Mesenteric fat pad (tissue), 1 donor: ENCODE measurements at places on chromosomes 12 and 14.
A peak's percentile ranks its signal among the peaks of the same experiment; 100 is the strongest.

GRCh38 chr12:30515351-30515750, 180.3 kb downstream of the IPO8 start:
- no peak for DNase-seq

- DNase-seq, result no peak
These were observed 338.1 kb upstream of the TMEM132C start for GRCh38 chr12:127928615-127929571.

DNA sequence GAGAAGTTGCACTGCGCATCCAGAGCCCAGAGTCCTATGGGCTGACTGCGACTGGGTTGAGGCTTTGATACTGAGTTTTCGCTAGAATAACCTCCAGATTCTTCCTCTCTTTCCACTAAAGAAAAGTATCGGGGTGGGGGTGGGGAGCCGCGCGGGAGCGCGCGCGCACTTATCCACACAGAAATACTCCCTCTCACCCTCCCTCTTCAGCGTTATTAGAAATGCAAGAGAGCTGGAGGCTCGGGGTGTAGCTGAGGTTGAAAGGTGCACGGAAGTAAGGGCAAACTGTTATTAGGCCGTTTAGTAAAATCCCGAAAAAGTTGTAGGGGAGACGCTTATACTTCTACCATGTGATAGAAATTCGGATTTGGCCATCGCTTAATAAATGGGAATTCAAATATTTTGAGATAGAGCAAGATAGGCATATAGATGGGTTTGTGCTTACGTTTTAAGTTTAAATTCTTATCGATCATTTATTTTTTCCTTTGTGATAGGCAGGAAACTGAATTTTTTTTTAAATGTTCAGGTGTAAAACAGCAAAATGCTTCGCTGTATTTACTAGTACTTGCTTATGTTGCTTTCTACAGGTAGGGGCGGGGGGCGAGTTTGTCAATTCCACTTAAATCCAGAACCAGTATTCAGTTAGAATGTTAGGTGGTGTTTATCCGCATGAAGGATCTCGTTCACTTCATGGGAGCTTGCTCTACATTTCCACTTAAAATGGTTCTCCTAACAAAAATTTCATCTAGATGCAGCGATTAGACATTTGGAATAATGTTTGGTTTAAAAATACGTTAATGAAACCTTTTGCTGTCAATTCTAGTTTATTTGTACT, 1.1 kb downstream of the ARHGAP5 start:
- DNase-seq, result no peak

DNA sequence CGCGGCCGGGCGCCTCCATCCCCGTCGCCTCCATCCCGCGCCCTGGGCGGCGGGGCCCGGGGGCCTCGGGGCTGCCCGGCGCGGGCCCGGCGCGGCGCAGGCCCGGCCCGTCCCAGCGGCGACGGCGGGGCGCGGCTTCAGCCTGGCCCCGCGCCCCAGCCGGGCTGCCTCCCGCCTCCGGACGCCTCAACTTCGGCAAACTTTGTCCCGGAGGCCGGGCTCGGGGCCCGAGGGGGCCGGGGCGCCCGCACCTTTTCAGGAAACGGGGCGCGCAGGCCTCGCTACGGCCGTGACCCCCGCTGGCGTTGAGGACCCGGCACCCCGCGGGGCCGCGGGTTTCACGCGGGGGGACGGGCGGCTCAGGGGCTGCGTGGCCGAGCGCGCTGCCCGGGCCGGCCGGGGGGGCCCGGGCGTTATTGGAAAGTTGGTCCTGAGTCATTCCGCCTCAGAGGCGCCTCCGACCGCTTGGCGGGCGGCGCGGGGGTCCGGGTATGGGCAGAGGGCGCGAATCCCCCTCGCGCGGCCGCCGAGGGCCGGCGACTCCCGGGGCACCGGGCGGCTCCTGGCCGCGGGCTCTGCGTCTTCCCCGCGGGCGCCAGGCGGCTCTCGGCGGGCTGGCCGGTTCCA, 575 bp downstream of the TRAF3 start:
- DNase-seq, result no peak

- DNase-seq, result no peak
These were observed 1.8 kb downstream of the PLBD2 start for GRCh38 chr12:113359939-113360748.

DNA sequence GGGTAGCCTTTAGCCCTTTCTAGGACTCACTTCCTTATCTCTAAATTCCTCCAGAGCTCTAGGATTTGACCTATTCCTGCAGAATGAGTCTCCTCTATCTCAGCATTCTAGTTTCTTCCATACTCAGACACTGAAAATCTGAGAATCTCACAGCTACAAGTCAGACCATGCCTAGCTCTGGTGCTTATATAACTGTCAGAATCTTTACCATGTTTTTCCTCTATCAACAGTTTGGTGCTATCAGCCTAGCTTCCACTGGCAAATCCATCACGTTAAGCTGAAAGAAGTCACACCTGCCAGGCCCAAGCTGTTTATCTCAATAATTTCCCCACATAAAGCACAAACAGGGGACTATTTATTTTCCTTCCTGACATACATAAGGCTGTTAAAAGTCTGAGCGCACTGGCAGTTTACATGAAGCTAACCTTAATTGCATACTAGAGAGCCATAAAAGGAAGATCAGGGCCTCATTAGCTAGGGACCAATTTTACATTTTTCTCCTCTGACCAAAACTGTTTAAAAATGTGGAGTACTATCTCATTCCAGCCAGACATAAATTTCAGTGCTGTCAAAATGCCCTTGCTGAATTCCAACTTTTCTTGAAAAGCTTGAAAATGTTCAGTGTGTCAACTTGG, 270.5 kb downstream of the C12orf75 start:
- DNase-seq, result no peak

- no peak for DNase-seq
These were observed 226.7 kb upstream of the ABCD2 start for GRCh38 chr12:39846304-39846703.

DNA sequence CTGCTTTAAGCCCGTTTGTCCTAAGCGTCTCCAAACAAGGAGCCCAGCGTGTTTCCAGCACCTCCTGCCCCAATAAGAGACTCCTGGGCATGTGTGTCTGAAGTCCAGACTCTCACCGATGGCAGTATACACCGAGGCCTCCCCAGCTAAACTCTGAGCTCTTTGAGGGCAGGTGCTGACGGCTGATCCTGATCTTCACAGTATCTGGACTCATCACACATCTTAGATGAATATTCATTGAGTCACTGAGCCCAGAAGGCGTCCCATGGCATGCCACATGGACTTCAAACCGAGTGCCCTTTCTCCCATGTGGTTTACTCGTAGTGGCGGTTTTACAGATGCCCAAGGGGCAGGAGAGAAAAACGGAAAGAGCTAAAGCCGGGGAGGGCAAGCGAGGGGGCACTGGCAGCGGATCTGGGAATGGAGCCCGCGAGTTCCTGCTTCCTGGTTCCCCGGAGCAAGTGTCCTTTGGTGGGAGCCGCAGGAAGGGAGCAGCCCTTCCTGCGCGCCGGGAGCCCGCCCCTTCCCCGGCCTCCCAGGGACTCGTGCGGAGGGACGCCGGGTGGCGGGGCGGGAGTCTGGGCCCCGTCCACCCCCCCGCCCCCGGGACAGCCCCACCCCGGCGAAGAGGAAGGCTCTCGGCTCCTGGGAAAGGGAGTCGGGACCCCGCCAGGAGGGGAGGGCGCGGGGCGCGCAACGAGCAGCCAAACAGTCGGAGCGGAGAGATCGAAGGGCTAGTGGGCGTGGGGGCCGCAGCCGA, 585 bp upstream of the TEAD4 start:
- DNase-seq, result no peak

DNA sequence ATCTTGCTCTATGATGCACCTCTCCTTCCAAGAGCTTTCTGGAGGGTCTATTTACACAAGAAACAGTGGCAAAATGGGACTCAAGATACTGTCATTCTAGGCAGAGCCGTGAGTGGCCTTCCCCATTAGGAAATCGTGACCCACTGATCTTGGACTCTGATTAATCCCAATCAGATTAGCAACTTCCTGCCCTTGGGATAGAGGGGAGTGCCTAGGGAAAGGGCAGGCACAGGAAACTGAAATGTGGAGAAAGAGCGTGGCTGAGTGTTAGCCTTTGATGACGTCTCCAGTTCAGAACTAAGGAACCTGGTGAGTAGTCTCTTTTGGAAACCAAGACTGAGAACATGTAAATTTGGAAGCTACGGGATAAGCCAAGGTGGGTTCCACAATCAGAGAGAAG, 76.1 kb downstream of the NUAK1 start:
- DNase-seq, result no peak

GRCh38 chr14:75968456-75968855, 13.3 kb downstream of the TGFB3 start:
- no peak for DNase-seq

- DNase-seq, result no peak
These were observed 4.2 kb upstream of the KMT2D start for GRCh38 chr12:49064767-49065152.

GRCh38 chr12:30361145-30361544, 334.5 kb downstream of the IPO8 start:
- DNase-seq, result no peak

DNA sequence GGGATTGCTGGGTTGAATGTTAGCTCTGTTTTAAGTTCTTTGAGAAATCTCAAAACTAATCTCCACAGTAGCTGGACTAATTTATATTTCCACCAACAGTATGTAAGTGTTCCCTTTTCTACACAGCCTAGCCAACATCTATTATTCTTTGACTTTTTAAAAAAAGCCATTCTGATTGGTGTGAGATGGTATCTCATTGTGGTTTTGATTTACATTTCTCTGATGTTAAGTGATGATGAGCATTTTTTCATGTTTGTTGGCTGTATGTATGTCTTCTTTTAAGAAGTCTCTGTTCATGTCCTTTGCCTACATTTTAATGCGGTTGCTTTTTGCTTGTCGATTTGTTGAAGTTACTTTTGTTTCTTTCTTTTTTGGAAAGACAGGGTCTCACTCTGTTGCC, 301.1 kb upstream of the OR4E1 start:
- DNase-seq, result no peak

GRCh38 chr12:130136509-130137039, 25.7 kb upstream of the FZD10 start:
- DNase-seq, result no peak

DNA sequence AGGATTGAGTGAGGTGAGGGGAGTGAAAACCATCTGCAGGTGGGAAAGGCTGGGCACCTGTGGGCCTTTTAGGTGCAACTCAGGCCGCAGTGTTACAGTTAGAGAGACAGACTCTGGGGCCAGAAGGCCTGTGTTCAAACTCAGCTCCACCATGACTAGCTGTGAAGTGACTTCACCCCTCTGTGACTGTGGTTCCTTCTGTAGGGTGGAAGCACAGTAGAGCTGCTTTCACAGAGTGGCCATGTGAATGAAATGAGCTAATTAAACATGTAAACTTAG, 25.0 kb downstream of the RBM19 start:
- no peak for DNase-seq

DNA sequence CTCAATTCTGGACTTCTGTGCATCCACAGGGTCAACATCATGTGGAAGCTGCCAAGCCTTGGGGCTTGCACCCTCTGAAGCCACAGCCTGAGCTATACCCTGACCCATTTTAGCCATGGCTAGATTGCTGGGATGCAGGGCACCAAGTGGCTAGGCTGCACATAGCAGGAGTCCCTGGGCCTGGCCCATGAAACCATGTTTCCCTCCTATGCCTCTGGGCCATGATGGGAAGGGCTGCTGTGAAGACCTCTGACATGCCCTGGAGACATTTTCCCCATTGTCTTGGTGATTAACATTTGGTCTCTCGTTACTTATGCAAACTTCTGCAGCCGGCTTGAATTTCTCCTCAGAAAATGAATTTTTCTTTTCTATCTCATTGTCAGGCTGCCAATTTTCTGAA, 84.1 kb upstream of the KIF21A start:
- DNase-seq, result no peak

- peak; percentile 90 for DNase-seq
These were observed 355.0 kb downstream of the SNAPC1 start for GRCh38 chr14:62117010-62117750.

DNA sequence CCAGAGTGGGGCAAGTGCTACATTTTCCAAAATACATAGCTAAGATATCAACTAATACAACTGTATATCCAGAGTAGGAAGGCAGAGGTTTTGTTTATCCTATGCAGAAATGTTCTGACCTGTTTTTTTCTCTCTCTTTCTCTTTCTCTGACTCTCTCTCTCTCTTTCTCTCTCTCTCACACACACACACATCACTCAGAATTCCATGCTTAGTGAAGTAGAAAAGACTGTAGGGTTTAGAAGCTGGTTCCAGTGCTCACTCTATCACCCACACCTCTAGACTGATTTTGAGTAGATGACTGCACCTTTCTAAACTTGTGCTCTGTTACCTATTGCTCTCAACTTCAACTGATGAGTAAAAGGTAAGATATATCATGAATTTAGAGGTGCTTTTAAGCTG, 356.7 kb downstream of the LRIG3 start:
- DNase-seq, result no peak

DNA sequence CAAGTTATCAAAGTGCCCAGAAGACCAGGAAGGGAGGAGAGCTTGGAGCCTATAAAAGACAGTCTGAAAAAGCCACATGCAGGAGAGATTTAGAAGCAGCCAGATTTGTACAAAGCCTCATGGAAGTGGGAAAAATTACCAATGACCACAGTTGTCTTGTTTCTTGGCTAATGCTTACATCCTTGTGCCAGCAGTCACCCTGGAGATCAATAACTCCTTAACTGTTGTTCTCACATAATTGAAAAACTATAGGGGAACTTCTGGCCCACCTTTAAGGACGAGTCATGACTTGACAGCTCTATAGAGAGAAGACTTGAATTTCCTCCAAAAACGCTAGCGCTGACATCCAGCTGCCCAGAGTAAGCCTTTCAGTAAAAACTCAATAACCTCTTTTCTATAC, 313.1 kb downstream of the GALC start:
- DNase-seq, result no peak

- no peak for DNase-seq
These were observed 638.3 kb upstream of the TBX3 start for GRCh38 chr12:115322275-115322674.

DNA sequence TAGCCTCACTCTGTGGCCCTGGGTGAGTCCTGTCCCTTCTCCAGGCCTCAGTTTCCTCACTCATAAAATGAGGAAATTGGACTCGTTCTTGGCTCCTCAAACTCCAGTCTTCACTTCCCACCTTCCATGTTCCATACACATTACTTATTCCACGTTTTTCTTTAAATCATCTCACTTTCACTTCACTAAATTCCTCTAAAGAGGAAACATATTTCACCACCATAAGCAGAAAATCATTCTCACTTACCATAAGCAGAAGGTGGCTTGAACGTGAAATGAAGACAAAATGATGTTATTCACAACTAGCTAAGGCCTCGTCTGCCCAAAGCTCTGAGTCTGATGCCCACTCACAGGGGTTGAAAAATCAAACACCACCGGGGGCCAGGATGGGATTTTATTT, 278.3 kb downstream of the ADGRD1 start:
- DNase-seq, result no peak

DNA sequence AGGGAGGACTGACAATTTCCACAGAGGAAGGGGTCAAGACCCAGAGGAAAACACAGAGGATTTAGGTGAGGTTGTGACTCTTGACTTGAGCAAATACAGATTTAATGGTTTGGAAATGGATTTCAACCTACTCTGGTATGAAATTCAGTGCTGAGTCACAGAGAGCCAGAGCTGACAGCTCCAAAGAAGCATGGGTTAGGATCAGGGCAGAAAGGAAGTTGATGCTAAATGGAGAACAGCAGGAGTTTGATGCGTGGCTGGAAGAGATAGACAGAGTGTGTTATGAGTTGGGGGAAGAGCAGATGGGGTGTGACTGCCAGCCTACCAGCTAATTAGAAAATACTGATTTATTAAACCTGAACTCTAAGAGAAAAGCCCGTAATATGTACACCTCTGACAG, 272.6 kb downstream of the FOXG1 start:
- no peak for DNase-seq

- no peak for DNase-seq
These were observed at the start of gene IFNG-AS1 for GRCh38 chr12:67989184-67989920. TSS of gene IFNG-AS1 (plus strand) at chr12:67989447.

GRCh38 chr12:124368421-124369032, 73.6 kb downstream of the RFLNA start:
- no peak for DNase-seq
